Naive thymus-derived CD4-positive, alpha-beta T cell (primary cell): ENCODE measurements at places on chromosomes 7 and 10. TPM values are rescaled to one million over a fixed set of nuclear protein-coding genes. Genes with fewer than 3 reads are reported as not detected.

The TMEM229A gene
- not detected in 2 replicates for total RNA-seq

The MYH16 gene
- not detected for total RNA-seq

The MSS51 gene
- 4.8 TPM for total RNA-seq

The GPR37 gene
- total RNA-seq = not detected

The PTPRZ1 gene
- total RNA-seq = not detected in 2 replicates

- DNase-seq = no peak
Measured at GRCh38 chr10:78627254-78627795, 441.4 kb upstream of the ZMIZ1 start.

DNA sequence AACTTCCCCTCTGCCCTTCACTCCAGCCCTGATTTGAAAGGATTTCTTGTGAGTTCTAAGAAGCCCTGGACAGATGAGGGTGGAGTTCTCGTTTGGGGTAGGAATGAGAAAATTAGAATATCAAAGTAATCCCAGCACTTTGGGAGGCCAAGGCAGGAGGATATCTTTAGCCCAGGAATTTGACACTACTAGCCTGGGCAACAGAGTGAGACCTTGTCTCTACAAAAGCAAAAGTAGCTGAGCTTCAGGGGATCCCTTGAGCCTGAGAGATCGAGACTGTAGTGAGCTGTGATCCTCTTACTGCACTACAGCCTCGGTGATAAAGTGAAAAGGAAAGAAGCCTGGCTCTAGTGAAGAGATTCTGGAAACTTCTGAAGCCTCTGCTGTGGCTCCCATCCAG, 76.2 kb downstream of the TET1 start:
- no peak for DNase-seq

DNA sequence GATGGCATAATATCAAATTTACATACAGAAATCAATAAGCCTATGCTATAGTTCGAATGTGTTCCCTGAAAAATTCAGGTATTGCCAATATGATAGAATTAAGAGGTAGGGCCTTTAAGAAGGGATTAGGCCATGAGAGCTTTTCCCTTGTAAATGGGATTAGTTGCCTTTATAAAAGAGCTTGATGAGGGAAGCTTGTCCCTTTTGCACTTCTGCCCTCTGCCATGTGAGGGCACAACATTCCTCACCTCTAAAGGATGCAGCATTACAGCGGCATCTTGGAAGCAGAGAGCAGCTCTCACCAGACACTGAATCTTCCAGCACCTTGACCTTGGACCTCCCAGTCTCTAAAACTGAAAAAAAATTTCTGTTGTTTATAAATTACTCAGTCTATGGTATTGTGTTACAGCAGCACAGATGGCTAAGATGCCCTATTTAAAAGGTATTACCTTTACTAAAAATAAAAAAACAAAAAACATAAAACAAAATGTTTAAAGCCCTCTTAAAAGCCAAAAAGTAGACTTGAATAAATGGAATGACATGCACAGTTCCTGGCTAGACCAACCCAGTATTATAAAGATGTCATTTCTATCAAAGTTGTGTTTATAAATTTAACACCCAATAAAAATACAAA, 909.6 kb downstream of the REEP3 start:
- no peak for DNase-seq

DNA sequence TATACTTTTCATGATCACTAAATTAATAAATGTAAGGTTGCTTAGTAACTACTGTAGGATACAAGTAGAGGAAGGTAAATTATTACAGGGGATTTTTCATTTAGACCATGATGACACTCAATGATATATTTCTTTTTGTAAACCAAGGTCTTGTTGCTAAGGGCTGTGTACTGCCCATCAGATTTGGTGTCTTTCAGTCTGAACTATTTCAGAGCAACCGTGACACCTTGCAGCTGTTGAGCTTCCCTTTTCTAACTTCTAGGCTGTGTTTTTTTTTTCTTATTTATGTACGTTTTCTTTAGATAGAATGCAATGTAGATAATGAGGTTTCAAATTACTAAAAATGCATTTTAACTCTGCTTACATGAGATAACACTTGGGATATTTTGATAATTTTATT, 292.0 kb upstream of the MBL2 start:
- DNase-seq = no peak

DNA sequence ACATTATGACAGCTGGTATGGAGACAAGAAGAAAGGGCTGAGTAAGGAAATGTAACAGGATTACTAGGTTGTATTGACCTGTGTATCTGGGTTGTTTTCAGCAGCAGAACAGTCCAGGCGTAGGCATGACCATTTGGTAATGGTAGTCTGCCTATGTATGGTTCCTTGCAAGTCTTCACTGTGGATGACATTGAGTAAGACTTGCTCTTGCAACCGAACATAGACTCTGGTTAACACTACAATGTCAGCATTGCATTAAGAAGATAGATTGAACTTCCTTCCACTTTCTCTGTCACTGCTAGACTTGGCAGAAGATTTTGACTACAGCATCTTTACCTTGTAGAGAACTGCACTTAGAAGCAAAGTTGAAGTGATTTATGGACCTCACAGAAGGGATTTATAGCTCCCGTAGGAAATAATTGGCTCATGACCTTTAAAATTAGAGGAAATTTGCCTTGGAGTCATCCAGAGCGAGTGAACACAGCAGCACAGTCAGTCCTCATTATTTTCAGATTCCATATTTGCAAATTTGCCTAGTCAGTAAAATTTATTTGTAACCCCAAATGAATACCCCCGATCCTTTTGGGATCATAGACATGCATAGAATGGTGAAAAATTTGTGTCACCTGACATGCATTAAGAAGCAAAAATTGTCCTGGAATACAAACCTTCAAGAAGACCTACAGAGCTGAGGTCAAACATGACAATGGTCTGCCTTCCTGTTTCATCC, 79.6 kb upstream of the STRIP2 start:
- no peak for DNase-seq

- DNase-seq = no peak
Measured at GRCh38 chr10:121595806-121596688, 2.2 kb downstream of the FGFR2 start.

GRCh38 chr10:117830787-117831212, 215.9 kb downstream of the RAB11FIP2 start:
- DNase-seq = peak; percentile 9

DNA sequence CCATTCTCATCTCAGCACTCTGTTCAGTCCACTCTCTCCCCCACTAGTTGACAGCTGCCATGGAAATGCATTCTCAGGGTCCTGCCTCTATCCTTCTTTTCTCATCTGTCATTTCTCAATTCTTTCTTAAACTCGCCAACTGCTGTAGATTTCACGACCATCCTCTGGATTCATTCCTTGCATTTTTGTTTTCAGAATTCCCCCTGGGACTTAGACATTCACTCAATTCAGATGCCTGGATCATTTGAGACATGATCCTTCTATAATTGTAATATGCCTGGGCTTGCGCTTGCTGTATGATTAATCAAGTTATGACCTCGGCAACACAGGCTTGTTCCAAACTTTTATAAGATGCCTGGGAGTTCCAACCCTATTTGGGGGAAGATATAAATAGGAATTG, 104.5 kb downstream of the RAB11FIP2 start:
- no peak for DNase-seq
